Fibroblast of skin of left biceps (primary cell): ENCODE measurements at places on chromosomes 3 and 15.

DNA sequence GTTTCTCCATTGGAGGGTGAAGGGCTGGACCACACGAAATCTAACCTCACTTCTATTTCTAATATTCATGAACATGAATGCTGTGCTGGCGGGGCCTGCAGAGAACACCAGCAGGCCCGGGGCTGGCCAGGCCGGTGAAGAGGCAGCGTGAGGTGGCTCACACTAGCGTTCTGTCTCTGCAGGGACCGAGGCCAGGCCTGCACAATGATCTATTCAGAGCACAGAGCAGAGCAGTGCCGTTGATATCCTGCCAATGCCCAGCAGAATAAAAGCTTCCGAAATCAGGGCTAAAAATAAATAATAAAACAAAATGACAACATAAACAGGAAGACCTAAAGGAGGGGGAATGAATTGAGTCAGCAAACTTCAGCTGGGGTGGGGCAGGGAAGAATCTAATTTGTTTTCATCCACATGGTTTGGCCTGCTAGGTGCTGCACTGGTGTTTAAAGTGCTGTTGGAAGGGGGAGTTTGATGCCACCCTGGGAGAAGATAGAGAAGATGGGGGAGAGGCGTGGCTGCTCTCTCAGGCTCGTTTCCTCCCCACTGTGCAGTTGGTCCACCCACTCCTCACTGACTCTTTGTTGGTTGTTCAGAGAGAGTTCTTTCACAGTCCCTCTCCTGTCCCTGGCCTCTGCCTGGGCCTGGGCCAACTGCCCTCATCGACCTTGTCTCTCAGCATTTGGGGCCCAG is 837.1 kb downstream of the AGBL1 start:
- no peak for DNase-seq

DNA sequence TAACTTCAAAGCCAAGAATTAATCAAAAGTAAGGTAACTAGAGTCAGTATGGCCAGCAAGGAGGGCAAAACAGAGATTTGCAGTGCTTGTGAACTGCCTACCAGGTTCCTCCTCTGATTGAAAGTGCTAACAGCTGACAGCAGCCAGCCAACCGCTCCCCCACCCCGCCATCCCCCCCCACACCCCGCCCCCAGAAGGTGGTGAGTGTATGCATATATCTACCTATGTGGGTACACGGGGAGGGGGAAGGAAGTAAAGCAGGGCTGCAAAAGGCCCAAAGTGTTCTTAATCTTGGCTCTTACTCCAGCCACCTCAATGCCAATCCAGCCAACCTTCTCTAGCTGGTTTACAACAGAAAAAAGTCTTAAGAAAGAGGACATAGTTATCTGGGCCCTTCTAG is 50.7 kb downstream of the RAF1 start:
- DNase-seq: no peak

GRCh38 chr3:9947025-9947995 is 4.9 kb downstream of the PRRT3 start:
- no peak for DNase-seq

- DNase-seq: no peak
Observed at GRCh38 chr3:47485812-47486211, 10.1 kb upstream of the SCAP start.
